Activated CD8-positive, alpha-beta T cell treated with anti-CD3 and anti-CD28 coated beads, Interleukin-2, amount 10 ng/mL, durations not matched to agents 7 days and 5 days (primary cell): ENCODE measurements at places on chromosomes 4 and X. TPM values are rescaled to one million over a fixed set of nuclear protein-coding genes. Genes with fewer than 3 reads are reported as not detected.

- DNase-seq: no peak
Measured at GRCh38 chr4:18234108-18234507, 212.6 kb upstream of the LCORL start.

DNA sequence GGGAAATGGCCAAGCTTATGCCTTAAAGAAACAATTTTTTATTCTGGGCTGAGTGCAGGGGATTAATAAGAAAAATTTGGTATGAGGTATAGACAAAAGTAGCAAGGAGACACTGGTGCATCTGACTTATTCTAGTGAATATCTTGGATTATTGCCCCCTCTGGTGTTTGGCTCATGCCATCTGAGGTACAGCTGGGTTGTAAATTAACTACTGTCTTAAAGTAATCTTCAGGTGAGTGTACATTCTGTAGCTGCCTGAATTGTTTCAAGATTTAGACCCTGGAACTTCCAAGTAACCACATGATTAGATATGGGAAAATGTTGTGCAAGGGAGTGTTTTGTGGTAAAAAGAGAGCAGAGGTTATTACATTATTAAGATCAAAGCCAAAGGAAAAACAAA is 988.7 kb downstream of the FAM133A start:
- DNase-seq: no peak

- DNase-seq: no peak
Measured at GRCh38 chrX:120763269-120763668, 112.4 kb downstream of the CT47B1 start.

DNA sequence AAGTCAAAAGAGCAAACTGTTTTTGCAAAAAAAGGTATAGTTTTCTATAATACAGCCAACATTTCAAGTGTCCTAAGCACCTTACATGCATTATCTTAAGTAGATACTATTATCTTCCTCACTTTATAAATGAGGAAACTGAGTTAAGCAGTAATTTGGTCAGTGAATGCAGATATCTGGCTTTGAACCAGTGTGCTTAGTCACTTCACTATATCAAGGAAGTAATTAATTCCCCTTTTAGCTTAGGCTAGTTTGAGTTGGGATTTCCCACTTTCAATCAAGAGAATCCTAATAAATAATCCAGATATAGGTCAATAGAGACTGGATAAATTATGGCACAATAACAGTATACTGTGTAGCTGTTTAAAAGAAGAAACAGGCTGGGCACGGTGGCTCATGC is 14.8 kb downstream of the SPINK2 start:
- no peak for DNase-seq

- peak; percentile 14 for DNase-seq
Measured at GRCh38 chr4:2253160-2254084, 8.5 kb downstream of the MXD4 start.

DNA sequence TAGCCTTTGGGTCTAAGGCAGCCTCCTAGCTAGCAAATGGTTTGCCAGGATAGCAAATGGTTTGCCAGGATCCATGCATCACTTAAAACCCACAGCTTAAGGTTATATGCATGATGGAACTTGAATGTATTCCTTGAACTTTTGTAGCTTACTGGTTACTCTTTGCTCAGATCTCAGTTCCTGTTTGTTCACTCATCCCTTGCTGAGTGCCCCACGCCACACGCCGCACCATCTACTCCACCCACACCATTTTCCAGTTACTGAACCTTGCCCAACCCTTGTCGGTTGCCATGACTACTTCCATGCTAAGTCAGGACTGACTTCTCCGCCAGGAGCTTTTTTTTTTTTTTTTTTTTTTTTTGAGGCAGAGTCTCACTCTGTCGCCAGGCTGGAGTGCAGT is 29.5 kb upstream of the XIAP start:
- DNase-seq: no peak

DNA sequence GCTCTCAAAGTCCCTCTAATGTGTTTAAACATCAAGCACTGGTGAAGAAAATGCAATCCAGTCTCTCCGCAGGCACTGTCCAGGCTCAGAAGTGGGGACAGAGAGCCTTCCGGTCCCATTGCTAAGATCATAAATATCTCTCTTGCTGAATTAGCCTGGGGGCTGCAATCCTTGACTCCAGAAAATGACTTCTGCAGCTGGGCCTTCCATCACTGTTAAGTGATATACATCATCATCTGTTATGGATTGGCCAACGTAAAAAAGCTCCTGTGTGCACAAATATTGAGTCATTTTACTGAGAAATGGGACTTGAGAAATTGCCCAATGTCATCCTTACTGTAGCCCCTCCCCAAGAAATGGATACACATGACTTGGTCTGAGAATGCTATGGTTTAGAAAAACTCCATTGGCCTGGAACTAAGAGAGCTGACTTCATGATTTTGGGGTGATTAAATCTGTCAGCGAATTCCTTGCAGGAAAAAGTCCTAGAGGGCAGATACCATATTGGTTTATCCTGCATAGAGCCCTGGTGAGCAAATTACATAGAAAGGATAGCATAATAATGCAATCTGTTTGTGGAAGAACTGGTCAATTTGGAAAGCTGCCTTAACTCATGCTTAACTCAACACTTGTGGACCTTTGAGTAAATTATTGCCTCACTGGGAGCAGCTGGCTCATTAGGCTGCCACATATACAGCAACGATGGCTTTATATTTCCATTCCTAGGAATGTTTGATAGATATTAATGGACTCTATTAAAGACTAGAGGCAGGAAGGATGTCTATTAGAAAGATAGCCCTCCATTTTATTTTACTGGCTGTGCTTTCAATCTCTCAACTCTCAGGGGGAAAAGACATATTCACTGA is 346.1 kb downstream of the GBA3 start:
- DNase-seq: no peak

- no peak for DNase-seq
Measured at GRCh38 chr4:150769248-150769647, 187.3 kb downstream of the MAB21L2 start.

GRCh38 chrX:40030205-40030604 is 67.6 kb downstream of the BCOR start:
- no peak for DNase-seq

DNA sequence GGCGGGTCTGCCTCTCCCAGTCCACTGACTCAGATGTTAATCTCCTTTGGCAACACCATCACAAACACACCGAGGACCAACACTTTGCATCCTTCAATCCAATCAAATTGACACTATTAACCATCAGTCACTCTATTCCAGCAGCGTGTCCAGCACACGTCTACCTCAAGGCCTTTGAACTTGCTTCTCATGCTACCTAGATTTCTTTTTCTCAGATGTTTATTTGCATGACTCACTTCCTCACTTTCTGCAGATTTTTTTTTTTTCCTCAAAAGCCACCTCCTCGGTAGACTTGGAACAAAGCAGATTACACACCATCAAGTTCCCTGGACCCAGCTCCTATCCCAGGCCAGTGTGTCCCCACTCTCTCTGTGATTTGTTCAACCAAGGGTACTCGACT is 49.5 kb downstream of the SUPT20HL2 start:
- DNase-seq: no peak

DNA sequence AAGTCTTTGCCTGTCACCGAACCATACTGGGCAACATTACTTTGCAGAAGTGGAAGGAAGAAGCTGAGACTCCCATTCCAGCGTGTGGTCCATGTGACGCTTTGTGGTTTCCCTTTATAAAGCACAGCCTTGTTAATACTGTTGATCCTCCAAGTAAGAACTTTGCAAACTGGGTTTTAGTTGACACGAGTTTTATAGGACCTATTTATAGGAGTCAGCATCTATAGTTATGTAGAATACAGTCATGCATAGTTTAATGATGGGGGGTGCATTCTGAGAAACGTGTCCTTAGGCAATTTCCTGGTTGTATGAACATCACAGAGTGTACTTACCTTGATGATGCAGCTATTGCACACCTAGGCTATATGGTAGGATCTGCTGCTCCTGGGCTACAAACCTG is 1879.4 kb upstream of the TENM3 start:
- DNase-seq: no peak

DNA sequence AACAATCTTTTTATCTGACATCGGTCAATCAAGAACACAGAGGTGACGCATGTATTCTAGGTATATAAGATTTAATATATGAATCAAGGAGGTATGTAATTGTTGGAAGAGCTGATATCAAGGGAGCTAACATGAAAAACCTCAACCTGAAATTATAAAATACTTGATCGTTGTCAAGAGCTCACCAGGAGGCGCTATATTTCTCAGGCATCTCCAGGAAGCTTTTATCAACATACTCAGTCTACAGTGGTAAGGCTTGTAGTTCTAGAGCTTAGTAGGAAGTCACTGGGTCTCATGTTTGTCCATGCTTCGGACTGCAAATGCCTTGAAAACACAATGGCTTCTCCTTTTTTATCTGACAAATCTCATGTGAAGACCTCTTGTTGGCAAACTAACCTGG is 156.1 kb downstream of the GRXCR1 start:
- no peak for DNase-seq

DNA sequence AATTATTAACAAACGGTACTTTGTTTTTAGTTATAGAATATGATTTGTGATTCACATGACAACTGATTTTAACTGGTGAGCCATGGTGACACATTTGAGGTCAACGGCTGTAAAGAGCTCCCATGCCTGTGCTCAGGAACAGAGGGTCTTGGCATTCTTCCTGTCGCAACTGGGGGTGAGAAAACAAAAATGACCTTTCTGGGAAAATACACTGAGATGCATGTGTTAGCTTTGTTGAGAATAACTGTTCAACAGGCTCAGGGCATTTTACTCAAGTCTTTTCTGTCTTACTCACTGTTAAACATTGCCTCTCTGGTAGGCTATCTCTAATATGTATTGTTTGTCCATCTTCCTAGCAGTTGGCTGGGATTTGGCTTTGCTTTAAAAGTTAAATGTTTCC is 57.1 kb upstream of the HPGD start:
- DNase-seq: no peak

- no peak for DNase-seq
Measured at GRCh38 chr4:15455290-15455689, 14.4 kb upstream of the CC2D2A start.

GRCh38 chr4:168421671-168422070 is 58.6 kb downstream of the DDX60L start:
- peak; percentile 35 for DNase-seq

DNA sequence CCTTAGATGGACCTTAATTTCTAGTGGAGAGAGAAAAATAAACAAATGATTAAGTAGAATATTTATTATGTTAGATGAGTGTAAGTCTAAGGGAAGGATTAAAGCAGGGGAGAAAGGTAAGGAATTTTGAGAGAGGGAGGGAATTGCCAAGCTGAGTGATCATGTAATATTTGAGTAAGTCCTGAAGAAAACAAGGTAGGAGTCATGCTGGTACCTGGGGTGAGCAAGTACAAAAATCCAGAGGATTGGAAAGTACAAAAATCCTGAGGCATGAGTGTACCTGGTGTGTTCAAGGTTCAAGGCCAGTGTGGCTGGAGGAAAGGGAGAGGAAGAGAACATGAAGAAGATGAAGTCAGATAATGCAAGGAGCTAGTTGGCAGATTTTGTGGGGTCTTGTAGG is 87.2 kb upstream of the MYOZ2 start:
- DNase-seq: no peak

- no peak for DNase-seq
Measured at GRCh38 chr4:29243851-29244250, 1476.3 kb upstream of the PCDH7 start.

The RCHY1 gene
- total RNA-seq: 20.0 TPM

The GSPT2 gene
- total RNA-seq: 13.3 TPM

The PDCL2 gene
- not detected for total RNA-seq

The NXF2B gene
- total RNA-seq: not detected

The KIAA1210 gene
- total RNA-seq: not detected

The ARX gene
- not detected for total RNA-seq

The AFP gene
- total RNA-seq: not detected
